CD4-positive, CD25-positive, alpha-beta regulatory T cell (primary cell): ENCODE measurements at places on chromosomes 7 and 10. TPM values are rescaled to one million over a fixed set of nuclear protein-coding genes. Genes with fewer than 3 reads are reported as not detected.

ITGB8 gene
- polyA plus RNA-seq: not detected

HYAL4 gene
- polyA plus RNA-seq: not detected

PVRIG gene
- polyA plus RNA-seq: 126 TPM

OPALIN gene
- not detected for polyA plus RNA-seq

CNPY1 gene
- polyA plus RNA-seq: not detected

RPA3 gene
- 138 TPM for polyA plus RNA-seq

AKR1C8 gene
- 0.67 TPM for polyA plus RNA-seq

VAX1 gene
- polyA plus RNA-seq: not detected

CLCN1 gene
- 0.05 TPM for polyA plus RNA-seq

OR2A5 gene
- not detected for polyA plus RNA-seq

PHYHIPL gene
- polyA plus RNA-seq: not detected

RTKN2 gene
- polyA plus RNA-seq: 61.8 TPM

ENTPD1 gene
- 3.5 TPM for polyA plus RNA-seq

GRCh38 chr7:116223588-116223987 is 13.2 kb downstream of the TES start:
- DNase-seq: no peak

GRCh38 chr7:144452064-144452463 is 48.6 kb upstream of the NOBOX start:
- DNase-seq: no peak

DNA sequence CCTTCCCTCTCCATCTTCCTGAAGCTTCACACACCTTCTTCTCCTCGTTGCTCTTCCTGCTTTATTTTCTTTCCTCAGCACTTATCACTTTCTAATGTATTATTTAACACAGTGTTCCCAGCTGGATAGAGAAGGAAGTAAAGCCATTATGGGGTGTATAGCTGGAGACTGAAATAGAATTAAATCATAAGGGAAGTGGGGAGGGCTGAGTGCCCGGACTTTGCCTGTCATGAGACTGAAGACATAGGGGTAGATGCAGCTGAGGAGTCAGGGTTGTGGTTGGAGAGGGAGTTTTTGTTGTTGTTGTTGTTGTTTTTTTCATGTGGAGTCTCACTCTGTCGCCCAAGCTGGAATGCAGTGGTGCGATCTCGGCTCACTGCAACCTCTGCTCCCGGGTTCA is 65.3 kb downstream of the GALNT11 start:
- no peak for DNase-seq

GRCh38 chr10:82390866-82391658 is 516.1 kb downstream of the NRG3 start:
- DNase-seq: no peak

GRCh38 chr7:48421357-48421756 is 250.1 kb downstream of the ABCA13 start:
- DNase-seq: no peak

GRCh38 chr10:50541921-50542320 is 81.8 kb downstream of the SGMS1 start:
- DNase-seq: no peak

GRCh38 chr10:91694170-91694794 is 61.4 kb upstream of the PPP1R3C start:
- peak; percentile 42 for DNase-seq

- no peak for DNase-seq
Observed at GRCh38 chr10:80544316-80544953, 6.7 kb downstream of the SH2D4B start.

DNA sequence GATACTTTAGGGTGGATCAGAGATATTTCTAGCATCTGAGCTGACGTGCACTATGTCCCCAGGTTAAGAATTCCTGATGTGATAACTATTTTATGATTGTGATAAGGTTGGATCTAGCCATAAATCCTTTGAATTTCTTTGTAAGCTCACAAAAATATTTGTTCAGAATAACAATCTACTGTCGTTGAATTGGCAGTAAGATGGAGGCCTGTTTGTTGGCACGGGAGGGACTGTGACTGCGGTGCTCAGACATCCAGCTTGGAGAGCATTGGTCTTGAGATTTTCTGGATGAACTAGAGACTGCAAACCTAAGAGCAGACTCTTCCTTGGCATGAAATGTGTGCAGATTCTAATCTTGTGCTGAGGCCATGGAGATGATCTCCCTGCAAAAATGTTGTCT is 131.1 kb downstream of the LRRC4 start:
- no peak for DNase-seq

GRCh38 chr7:110786328-110786965 is 304.5 kb upstream of the LRRN3 start:
- DNase-seq: no peak

DNA sequence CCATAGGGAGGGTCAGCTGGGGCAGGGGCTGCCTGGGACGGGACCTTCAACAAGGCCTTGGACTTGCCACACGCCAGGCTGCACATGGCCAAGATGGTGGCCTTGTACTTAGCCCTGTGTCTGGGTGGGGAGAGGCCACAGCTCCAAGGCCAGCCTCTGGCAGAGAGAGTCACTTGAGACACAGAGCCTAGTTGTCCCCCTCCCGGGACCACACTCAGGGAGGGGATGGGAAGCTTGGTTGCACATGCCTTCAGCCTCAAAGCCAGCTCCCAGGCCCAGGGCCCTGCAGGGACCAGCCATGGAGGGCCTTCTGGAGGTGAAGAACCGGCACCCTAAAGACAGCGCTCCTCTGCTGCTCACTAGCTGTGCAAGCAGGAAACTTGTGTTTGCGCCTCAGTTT is 16.7 kb downstream of the MMRN2 start:
- no peak for DNase-seq

- DNase-seq: no peak
Observed at GRCh38 chr7:134021836-134022235, 105.3 kb upstream of the LRGUK start.

- DNase-seq: no peak
Observed at GRCh38 chr10:33347211-33347610, 12.7 kb upstream of the NRP1 start.

DNA sequence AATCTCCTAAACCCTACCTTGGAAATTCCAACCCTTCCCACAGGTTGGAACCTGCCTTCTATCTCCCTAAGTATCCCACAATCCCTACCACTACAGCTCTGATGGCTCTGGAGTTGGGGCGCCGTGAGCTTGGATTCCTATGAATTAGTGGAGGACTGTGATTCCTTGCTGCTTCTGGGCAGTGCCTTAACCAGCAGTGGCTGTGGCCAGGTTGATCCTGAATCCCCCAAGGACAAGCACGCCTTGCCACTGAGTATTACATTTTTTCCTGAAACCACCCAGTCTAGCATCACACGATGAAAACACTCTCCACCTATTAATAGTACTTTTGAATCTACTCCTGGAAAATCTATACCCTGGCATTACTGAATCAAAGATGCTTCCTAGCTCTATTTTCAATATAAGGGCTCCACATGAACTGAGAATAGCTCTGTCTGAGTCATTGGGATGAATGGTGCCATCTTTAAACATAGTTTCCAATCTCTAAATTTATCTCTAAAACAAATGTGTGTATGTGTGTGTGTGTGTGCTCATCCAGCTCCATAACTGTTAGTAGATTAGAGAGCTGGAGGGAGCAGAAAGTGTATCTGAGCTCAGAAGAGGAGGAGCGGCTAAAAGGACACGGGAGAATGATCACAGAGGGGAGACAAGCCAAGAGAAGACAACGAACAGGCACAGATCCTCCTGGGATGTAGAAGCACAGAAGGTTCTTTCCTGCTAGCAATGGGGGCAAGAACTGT is 11.9 kb upstream of the INPP5F start:
- no peak for DNase-seq

- DNase-seq: no peak
Observed at GRCh38 chr7:47379629-47380324, 202.1 kb downstream of the TNS3 start.

DNA sequence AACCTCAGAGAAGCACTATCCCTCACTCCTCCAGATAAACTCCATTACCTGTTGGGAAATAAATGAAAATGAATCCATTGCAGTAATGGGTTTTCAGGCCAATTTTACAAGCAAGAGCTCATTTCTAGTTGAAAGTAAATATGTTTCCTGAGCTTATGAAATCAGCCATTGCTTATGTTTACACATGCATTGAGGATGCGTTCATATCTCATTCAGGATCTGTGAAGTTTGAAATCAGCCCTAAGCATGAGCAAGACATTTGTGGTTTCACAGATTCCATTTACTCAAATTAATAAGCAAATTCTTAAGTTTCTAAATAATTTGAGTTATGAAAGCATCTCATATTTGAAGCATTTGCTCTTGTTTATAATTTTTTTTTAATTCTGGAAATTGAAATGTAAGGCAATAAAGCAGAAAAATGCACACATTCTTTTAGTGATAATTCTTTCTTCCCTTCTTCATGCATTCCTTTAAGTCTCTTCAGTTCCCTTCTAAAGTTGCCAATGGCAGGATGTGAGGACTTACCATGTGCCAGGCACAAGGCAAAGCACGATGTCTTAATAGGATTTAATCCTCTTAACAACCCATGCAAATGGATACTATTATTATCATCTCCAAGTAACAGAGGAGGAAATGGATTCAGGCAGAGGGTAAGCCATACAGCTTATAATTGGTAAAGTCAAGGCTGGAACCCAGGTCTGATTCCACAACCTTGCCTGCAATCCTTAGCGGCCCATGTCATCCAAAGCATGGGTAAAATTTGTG is 35.0 kb upstream of the CTTNBP2 start:
- no peak for DNase-seq

DNA sequence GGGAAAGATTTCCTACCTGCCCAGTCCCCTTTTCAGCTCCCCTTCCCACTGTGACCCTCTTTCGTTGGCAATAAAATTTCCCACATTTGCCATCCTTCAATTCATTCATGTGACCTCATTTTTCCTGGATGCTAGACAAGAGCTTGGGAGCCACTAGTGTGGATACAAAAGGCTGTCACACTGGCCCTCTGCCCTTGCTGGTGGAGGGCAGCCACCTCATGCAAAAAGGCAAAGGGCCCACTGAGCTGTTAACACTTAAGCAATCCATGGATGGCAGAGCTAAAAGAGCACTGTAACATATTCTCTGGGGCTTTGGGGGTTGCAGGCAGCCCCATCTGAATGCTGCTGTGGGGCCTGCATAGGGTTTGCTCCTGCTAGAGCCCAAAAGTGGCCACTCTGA is 315.1 kb downstream of the NEBL start:
- no peak for DNase-seq

DNA sequence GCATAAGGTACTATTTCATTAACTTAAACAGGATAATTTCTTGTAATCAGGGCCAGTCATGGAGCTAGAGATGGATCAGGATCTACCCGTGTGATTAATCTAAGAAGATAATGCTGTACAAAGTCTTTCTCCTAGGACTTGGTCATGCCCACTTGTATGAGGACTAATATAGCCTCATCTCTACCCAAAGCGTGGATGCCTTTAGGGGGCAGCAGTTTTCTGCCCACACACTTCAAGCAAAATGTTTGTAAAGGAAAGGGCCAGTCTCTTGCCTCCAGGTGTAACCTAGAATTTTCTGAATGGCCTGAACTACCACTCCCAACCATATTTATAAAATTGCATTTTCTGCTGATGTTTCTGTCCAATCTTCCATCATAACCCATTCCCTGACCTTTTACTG is 764.0 kb upstream of the IGFBP3 start:
- DNase-seq: no peak
